Activated T-helper 1 cell treated with anti-CD3 and anti-CD28 coated beads, Interleukin-2, amount 50 U/mL, for 16 hours (primary cell): ENCODE measurements at places on chromosomes 6 and 20.

DNA sequence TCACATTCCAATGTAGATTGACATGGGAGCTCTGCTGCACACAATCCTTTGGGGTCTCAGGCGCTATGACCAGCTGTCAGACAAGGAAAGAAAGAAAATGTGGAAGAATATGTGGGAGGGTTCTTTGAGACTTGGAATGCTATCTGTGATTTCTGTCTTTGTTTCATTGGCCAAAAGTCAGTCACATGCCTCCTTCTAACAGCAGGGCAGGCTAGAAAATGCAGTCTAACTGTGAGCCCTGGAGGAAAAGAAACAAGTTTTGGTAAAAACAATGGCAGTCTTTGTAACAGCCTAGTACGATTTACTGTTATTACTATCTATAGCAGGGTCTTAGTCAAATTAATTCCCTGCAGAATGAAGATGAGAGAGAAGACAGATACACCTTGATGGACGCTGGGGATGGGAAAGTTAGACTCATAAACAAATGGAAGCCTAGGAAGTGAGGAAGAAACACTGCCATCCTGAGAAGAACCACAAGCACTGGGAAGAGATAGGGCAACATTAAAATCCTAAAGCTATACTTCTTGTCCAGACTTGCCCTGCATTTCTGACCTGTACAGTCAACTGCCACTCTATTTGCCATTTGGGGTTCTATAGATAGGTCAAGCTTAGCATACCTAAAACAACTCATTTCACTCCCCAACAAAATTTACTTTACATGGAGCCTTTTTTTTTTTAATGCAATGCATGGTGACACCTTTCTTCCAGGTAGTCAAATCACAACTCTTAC, 833.0 kb downstream of the KIF16B start:
- no peak for DNase-seq

GRCh38 chr6:138979813-138980668, 8.0 kb downstream of the REPS1 start:
- no peak for DNase-seq

DNA sequence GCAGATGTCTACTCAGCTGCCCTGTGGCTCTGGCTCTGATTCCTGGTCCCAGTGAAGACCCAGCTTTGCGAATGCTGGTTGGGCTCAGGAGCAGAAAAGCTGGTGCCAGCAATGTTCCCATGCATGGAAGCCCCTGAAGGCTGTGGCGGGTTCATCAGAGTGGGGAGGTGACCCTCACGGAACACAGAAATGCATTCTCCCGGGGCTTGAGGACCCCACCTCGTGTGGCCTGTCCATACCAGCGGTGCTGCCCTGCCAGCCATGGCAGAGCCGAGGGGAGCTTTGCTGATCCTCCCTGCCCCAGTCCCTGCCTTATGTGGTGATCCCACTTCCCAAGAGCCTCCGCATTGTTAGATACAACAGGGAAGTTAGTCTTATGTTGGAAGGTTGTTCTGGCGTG, 157.7 kb upstream of the THBS2 start:
- DNase-seq, result no peak

DNA sequence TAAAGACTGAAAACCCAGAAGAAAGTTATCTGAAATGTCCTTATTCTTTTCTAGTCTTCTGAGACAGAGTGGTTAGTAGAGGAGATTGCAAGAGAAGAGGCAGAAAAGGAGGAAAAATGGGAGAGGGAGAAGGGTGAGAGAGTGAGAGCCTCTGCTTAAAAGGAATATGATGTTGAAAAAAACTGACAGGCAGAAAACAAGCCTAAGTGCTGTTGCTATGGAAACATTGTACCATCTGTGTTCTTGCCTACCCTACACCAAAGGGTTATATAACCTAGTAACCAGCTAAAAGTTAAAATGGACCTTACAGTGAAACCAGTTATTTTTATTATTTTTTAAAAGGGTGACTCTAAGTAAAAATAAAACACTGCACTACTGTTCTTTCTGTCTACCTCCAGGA, 28.3 kb upstream of the SH3BGRL2 start:
- DNase-seq, result no peak

- no peak for DNase-seq
Observed at GRCh38 chr6:47114460-47114859, 72.3 kb upstream of the ADGRF1 start.

DNA sequence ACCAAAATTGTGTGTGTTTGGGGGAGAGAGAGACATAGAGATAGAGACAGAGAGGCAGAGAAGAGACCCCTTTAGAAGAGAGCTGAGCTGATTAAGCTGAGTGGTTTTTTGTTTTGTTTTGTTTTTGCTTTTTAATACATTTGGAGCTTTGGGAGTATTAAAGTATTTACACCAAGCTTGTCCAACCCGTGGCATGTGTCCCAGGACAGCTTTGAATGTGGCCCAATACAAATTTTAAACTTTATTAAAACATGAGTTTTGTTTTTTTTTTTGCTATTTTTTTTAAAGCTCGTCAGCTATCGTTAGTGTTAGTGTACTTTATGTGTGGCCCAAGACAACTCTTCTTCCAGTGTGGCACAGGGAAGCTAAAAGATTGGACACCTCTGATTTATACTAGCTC, 56.0 kb downstream of the MRAP2 start:
- no peak for DNase-seq

DNA sequence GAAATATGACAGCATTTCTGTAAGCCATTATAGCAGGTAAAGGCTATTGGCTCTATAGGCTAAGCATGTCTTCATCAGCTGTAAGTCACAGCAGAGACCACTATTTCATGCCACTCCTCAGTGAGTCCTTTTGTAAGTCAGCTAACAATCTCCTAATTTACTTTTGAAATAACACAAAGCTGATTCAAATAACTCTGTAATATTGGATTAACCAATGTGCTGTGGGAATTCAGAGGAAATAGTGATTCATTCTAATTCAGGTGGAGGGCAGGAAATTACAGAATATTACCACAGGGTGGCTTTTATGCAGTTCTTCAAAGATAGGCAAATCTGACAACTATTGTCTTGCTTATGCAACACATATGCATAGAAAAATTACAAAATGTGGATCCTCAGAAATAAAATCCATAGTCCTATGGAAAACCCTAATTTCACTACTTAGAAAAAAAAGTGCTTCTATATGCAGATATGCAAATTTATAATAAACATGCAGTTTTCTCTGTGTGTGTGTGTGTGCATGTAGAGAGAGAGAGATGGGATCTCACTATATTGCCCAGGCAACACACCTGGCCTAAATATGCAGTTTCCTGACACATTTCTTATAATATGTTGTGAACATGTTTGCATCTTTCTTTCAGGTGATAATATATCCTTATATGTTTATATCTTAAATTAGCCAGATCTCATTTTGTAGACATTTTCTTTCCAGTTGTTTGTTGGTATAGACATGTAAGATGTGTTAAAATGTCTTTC, 4.8 kb upstream of the SMIM28 start:
- DNase-seq, result no peak

DNA sequence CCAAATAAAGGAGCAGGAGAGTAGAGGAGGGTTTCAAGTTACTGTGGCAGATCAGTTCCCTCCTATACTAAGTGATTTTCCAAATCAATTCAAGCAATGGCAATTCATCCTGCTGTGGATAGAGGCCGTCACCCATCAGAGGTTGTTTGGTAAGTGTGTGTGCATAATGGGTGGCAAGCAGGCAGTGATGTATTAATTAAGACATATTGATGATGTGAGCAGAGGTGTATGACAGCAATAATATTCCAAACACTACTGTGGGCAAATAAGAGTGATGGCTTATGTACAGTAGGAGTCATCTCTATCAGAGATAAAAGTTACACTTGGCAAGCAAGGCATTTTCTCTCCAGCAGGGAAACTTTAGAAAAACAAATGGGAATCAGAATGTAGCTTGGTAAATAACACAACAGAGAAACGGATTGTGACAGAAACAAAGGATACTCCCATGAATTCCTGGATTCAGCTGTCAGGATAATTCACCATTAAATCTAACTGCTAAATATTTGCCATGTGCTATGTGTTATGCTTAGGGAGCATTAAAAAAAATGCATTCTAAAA, 196.3 kb downstream of the KHDC1L start:
- no peak for DNase-seq

GRCh38 chr6:12845224-12846004, 128.8 kb downstream of the PHACTR1 start:
- no peak for DNase-seq

- no peak for DNase-seq
Observed at GRCh38 chr6:123529058-123529457, 107.7 kb downstream of the TRDN start.

GRCh38 chr20:48846516-48847492, 19.0 kb upstream of the PREX1 start:
- no peak for DNase-seq

DNA sequence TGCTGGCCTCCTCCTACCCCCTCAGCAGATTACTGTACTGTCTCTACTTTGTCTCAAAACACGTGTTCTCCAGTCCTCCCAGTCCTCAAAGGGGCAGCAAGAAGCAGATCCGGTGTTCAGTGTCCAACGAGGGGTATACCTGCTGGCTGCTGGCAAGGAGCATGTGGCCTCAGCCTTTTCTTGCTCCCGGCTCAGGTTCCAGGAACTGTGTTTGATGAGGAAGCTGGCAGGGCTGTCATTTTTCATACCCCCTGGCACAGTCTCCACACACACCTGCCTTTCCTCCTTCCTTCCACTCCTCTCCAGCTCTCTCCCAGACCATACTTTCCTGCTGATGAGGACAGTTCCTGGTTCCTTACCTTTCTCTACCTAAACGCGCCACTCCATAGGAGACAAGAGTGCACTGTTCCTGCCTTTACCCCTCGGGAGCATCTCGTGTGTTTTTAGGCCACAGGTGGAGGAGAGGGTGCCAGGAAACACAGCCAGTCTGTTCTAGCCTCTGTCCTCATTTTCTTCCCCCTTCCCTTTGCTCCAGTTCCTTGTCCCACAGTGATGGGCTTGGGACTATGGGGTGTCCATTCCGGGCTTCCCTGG, 77.2 kb downstream of the SSR1 start:
- DNase-seq, result no peak

- DNase-seq, result no peak
Observed at GRCh38 chr6:100138346-100139022, 144.5 kb upstream of the MCHR2 start.

- DNase-seq, result no peak
Observed at GRCh38 chr20:25116739-25117458, 35.0 kb upstream of the VSX1 start.

- no peak for DNase-seq
Observed at GRCh38 chr6:69914015-69914485, 47.7 kb downstream of the COL19A1 start.

GRCh38 chr6:167796192-167796981, 30.3 kb upstream of the AFDN start:
- no peak for DNase-seq
